ENCODE measurements at places on chromosomes 2 and 18.

- DNase-seq, result no peak
These were observed 37.0 kb downstream of the FIGN start for GRCh38 chr2:163698857-163699256.

- DNase-seq, result no peak
These were observed 33.5 kb downstream of the CIB4 start for GRCh38 chr2:26607698-26608097.

- DNase-seq, result no peak
These were observed 16.9 kb downstream of the DAW1 start for GRCh38 chr2:227888289-227888688.

- DNase-seq, result no peak
These were observed 146.9 kb downstream of the CERS6 start for GRCh38 chr2:168602846-168603401.

Data from activated CD8-positive, alpha-beta memory T cell treated with anti-CD3 and anti-CD28 coated beads, Interleukin-2, amount 10 ng/mL, durations not matched to agents 7 days and 5 days (primary cell).